ENCODE measurements at places on chromosomes 1 and 21.

GRCh38 chr1:9596415-9597123 lies 7.9 kb downstream of the TMEM201 start:
- DNase-seq, result no peak

DNA sequence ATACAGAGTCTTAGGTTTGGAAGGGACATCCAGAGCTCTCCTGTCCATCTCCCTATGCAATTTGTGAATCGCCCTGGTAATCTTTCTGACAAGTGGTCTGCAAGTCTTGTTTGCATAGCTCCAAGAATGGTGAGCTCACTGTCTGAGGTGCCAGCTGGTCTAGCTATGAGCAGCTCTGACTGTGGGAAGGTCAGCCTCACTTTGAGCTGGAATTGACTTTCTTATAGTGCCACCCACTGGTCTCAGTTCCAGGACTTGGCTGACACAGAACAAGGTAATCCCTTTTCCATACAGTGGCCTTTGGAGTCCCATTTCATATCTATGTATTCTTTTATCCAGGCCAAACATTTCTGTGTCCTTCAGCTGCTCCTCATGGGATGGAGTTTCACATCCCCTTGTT lies 95.6 kb upstream of the C8B start:
- DNase-seq, result no peak

GRCh38 chr1:30753660-30754123 lies 3.9 kb downstream of the LAPTM5 start:
- no peak for DNase-seq

GRCh38 chr1:75797273-75797588 lies 549 bp downstream of the MSH4 start:
- DNase-seq, result no peak

- DNase-seq, result no peak
Observed at GRCh38 chr1:30403061-30403645, 320.2 kb downstream of the MATN1 start.

DNA sequence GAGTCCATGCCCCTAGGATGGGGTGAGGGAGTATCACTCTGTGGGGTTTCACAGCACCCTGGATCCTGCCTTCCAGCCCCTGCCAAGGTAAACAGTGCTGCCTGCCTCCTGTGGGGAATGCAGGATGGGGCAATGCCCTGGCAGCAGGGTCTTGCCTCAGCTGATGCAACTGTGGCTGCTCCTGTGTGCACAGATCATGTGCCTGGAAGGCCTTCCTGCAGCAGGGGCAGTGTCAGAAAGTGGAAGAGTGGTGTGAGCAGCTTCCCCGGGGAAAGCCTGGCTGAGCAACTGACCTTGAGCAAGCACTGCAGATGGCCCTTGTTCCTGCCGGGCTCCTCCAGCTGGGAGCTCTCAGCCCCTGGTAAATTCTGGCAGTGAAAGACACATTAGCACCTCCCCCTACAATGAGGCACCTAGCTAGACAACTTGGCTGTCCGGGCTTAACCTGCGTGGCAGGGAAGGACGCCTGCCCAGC lies 9.9 kb downstream of the TOR3A start:
- no peak for DNase-seq

- no peak for DNase-seq
Observed at GRCh38 chr1:8646189-8646588, 171.3 kb downstream of the RERE start.

DNA sequence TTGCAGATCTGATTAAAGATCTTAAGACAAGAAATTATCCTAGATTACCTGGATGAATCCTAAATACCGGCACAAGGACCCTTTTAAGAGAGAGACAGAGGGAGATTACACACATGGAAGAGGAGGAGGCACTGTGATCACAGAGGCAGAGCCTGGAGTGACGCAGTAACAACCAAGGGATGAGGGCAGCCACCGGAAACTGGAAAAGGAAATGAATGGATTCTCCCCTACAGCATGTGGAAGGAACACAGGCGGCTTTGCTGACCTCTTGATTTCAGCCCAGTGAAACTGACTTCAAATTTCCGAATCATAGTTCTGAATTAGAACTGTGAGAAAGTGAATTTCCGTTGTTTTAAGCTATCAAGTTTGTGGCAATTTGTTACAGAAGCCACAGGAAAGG lies 50.2 kb upstream of the IVNS1ABP start:
- no peak for DNase-seq

DNA sequence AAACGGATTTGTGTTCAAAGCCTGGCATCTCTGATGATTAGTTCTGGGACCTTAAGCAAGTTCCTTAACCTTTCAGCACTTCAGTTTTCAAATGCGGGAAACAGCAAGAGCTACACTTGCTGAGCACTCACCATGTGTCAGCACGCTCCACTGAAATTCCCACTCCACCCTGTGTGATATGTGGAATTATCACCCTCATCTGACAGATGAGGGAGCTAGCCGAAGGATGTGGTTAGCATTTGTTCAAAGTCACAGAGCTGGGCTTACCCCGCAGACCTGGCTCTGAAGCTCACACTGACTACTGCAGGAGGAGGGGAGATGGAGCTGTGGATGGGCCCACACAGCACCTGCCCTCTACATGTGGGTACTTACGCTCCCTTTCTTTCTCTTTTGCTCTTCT lies 29.1 kb downstream of the IL12RB2 start:
- no peak for DNase-seq

DNA sequence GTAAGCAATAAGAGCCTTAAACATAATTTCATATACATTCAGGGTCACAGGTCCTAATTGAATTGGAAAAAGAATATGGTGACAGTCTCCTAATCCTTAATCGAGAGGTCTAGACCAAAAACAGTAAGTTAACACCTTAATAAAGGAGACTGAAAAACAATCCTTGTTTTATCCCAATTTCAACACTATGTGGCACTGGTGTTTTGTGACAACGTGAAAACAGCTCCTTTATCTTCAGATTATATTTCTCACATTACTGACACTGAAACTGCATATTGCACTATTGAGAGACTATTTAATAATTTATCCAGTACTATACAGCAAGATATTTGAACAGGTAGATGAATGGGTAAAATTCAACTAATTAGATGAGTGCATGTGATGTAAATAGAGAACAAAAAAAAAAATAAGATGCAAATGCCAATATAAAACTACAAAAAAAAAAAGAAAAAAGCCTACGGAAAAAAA lies 34.1 kb downstream of the TP53BP2 start:
- DNase-seq, result peak; percentile 46

DNA sequence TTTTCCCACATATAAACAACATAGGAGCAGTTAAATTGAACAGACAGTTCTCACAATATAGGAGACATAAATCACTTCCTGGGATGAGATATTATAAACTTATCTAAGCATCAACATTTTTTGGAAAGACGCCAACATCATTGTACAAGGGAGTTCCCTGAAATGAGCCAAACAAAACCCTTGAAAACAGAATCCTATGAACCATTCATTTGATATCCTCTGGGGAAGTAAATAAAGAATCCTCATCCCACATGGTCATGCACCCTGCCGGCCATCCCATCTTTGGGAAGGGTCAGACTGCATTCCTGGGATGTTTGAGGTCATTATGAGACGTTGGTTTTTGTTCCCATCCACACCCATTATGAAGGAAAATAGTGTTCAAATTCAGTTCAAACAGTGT lies 111.8 kb upstream of the USP25 start:
- DNase-seq, result peak; percentile 44

DNA sequence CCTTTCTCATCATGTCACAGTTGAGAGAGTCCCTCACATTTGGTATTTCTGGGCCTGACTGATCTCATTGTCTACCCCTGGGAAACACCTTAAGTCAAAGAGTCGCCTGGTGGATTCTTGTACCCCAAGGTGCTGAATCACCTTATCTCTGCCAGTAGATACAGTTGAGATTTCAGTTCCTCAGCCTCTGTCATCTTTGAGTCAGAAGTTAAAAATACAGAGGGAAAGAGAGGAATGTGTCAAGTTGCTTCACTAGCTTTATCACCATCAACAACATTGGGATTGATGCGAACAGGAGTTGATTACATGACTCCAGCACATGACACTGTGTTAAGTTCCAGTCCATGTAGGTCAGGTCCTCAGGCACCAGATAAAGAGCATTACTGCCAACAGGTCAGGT lies 513.0 kb downstream of the NUF2 start:
- no peak for DNase-seq

- no peak for DNase-seq
Observed at GRCh38 chr1:228944296-228944695, 209.0 kb downstream of the RHOU start.

- DNase-seq, result no peak
Observed at GRCh38 chr1:5733596-5733995, 258.6 kb downstream of the NPHP4 start.

GRCh38 chr1:85734931-85735330 lies 26.7 kb upstream of the ZNHIT6 start:
- DNase-seq, result no peak

GRCh38 chr1:37570528-37571334 lies 14.0 kb downstream of the DNALI1 start:
- no peak for DNase-seq

- DNase-seq, result no peak
Observed at GRCh38 chr1:16298653-16299052, 53.6 kb downstream of the FBXO42 start.

DNA sequence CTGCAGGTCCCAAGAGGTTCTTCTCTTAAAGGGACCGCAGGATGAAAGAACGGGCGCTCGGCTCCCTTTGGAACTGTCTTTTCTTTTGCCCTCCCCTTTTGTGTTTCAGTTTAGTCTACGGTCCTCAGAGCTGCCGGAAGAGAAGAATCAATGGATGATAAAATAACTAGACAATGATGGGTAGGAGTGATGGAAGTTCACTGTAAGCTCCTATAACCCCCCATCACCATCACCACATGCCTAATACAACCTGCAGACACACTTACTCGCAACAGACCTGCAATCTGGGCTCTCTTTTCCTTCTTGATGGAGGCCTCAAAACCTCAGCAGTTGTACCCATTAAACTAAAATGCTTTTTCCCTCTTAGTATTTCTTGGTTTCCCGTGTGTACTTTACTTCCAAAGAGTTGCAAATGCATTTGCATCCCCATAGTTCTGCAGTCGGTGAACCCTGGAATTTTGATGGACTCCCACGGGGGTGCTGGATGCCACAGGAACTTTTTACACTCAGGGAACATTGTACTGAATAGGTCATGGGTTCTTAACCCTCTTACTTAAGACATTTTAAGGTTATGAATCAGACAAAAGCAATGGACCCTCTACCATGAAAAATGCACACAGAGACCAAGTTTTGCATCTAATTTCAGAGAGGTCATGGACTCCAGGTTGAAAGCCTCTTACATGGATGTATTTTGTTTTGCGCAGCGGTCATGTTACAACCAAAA lies 633 bp upstream of the RFX5 start:
- DNase-seq, result no peak

DNA sequence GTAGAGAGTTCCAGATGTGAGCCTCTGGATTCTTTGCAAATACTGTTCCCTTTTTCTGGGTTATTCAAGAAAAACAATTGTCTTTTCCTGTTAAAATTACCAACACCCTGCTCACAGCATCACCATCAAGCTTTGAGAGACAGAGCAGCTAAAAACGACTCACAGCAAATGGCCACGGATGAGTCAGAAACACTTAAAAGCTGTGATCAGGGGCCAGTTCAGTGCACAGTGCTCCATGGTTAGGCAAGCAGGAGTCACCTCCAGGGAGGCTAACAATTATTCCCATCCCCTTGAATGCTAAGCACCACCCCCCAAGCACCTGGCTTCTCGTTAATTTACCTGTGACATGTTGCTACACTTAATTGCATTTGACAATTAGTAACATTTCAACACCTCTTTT lies 128.4 kb upstream of the CAMK1G start:
- DNase-seq, result no peak

DNA sequence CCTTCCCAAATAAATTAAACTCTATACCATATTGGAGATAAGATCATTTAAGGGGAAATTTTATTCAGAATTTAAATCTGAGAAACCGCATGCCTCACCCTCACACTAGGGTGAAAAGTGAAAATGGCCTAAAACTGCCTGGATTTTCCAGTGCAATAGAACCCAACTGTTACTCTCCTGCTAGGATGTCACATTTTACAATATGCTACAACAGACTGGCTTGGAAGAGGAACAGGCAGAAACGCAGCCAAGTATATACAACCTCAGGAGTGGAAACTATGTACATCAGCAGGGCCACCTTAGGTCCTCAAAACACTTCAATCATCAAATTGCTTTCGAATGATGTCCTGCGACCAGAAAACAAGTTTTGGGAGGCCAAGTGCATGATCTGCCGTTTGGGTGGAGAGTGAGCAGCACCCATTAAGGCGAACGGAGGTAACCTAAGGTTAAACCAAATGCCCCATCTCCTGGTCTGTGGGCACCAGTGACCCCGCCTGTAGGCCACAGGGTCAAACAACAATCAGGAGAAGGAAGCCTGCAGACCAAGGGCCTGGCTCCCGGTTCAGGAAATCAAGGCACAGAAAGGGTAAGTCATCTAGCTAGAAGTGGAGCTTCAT lies 4.9 kb downstream of the RCAN1 start:
- DNase-seq, result no peak

GRCh38 chr1:92989936-92990583 lies 28.8 kb upstream of the DIPK1A start:
- no peak for DNase-seq

DNA sequence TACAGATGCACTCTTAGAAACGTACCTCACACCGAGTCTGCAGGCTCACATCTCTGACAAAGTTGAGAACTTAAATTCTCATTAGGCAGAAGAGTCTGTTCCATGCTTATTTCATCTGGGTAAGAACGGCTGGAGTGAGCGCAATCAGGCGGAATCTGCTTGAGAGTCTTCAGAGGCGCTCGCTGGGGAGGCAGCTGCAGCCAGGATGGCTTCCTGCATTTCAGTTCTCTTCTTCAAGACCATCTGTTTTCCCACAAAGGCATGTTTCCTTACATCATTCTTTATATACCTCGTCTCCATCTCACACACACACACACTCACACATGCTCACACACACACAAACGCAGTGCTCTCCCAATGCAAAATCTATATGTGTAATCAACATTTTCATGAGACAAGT lies 497.1 kb downstream of the AJAP1 start:
- no peak for DNase-seq

GRCh38 chr1:112110031-112110430 lies 120.6 kb upstream of the KCND3 start:
- no peak for DNase-seq

GRCh38 chr1:204075139-204075521 lies 2.2 kb downstream of the SOX13 start:
- no peak for DNase-seq

DNA sequence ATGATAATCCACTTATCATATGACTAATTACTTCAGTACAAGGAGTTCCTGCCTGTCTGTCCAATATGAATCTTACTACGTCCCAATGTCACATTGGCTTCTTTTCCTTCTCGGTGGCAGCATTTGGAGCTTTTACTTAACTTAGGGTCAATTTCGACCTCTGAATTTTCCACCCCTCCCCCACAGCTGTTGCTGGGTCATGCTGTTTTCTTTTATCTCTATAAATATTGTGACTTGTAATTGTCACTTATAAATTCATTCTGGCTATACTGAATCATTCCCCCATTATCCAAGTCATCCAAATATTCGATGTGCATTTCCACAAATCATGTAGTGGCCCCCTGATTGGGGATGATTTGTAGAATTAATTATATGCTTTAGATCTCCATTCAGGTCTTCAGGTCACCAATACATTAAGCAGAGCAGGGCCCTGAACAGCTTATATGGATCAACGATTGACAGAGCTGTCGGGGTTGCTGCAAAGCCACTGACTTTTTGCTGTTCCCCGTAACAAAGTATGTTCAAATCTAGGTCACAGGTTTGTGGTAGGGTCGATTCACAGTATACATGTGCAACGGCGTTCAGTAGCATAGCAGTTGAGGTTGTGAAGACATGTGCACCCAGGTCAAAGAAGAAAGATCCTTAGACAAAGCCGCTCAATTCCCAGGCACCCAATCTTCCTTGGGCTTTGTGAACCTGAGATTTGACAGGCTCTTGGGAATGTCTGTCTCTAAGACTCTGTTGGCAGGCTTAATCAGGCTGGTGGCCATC lies 18.3 kb upstream of the RNU1-4 start:
- no peak for DNase-seq

All from smooth muscle cell of the brain vasculature (primary cell).